Frontal cortex (tissue), 4 donors: ENCODE measurements at places on chromosomes 11 and 22. TPM values are rescaled to one million over a fixed set of nuclear protein-coding genes. Genes with fewer than 3 reads are reported as not detected.

The YPEL1 gene
- total RNA-seq: 104 TPM

The TRIM51 gene
- total RNA-seq: not detected

The RTN4RL2 gene
- 0.41 TPM for total RNA-seq

The CD3E gene
- total RNA-seq: not detected

The OR51I1 gene
- not detected for total RNA-seq

The RIC3 gene
- 42.4 TPM for total RNA-seq

The TBX1 gene
- not detected for total RNA-seq

The HEPHL1 gene
- total RNA-seq: not detected

The KIAA1671 gene
- total RNA-seq: 4.1 TPM

The BIRC3 gene
- total RNA-seq: 1.6 TPM

The FAM111B gene
- total RNA-seq: 2.9 TPM

The KCTD14 gene
- total RNA-seq: 0.82 TPM
